HFFc6 (cell line): ENCODE measurements at places on chromosomes 6 and 20.

DNA sequence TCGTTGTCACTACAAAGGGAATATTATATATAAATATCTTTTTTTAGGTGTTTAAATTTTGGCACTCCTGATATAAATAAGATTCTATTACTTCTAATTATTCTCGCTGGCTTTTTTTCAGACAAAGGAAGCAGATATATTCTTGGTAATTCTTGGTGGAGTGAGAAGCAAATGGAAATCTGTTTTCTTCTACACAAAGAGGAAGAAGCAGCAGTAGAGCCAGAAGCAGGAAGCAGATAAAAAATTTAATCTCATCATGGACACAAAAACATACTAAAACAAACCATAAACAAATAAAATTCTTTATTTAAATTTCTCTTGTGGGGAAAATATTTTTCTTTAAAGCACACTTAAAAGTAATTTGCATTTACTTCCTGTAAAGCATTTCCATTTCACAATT lies 3.7 kb upstream of the KIAA0319 start:
- DNase-seq, result no peak

- no peak for DNase-seq
Measured at GRCh38 chr20:41738604-41739206, 120.5 kb upstream of the CHD6 start.

DNA sequence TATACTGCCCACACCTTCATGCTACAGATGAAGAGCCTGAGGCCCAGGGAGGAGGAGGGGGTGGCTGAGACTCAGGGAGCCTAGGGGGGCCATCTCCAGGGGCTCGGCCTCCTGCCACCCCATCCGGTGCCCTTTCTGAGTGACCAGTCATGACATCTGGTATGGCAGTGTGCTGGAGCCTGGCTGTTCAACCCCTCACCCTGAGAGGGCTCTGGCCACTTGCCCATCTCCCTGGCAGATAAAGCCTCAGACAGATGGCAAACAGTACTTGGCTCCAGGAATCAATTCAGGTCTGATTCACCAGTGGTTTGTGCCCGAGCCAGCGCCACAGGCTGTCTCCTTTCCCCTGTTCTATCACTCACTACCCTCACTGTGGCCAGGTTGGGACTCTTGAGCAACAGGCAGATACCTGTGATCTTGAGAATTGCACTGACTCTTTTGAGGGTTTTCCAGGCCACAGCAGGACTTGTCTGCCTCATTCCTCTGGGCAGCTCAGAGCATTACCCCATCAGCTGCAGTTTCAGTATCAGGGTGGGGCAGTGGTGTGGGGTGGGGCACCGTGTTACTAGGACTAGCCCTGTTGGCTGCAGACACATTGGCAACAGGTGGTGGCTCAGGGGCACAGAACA lies 22.8 kb downstream of the SRSF3 start:
- peak; percentile 43 for DNase-seq

DNA sequence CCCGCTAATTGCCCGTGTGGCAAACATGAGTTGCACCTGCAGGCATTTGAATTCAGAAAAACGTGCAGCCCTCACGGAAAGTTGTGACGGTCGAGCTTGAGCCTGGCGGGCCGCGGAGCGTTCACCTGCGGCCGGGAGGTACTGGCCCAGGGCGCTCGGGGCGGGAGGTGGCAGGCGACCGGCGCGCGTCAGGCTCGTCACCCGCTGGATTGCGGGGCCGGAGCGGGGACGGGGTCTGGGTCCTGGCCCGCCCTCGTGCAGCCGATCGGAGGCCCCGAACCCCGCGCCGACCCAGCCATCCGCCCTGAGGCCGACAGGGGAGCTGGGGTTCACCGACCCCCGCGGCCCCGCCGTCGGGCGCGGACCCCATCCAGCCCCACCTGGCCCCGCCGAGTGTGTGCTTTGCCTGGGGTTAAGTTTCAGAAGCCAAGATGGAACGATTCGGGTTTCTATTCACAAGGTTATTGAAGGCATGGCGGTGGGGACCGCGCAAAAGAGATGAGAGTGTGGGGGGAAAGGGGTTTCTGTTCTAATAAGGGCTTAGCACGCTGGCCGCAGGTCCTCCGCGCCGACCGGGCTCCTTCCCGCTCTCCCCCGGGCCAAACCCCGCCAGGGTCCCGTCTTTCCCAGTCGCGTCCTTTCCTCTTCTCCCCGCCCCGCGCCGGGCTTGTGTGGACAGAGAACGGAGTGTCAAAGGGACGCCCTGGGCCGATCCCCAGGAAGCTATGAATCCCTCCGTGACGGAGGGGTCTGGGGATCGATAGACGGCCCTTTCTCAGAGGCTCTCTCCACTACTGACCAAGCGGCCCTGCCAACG lies 1.6 kb upstream of the HEY2 start:
- no peak for DNase-seq

GRCh38 chr6:98828941-98829411 lies 5.4 kb upstream of the POU3F2 start:
- no peak for DNase-seq

- DNase-seq, result no peak
Measured at GRCh38 chr6:169669889-169670288, 31.9 kb downstream of the WDR27 start.

DNA sequence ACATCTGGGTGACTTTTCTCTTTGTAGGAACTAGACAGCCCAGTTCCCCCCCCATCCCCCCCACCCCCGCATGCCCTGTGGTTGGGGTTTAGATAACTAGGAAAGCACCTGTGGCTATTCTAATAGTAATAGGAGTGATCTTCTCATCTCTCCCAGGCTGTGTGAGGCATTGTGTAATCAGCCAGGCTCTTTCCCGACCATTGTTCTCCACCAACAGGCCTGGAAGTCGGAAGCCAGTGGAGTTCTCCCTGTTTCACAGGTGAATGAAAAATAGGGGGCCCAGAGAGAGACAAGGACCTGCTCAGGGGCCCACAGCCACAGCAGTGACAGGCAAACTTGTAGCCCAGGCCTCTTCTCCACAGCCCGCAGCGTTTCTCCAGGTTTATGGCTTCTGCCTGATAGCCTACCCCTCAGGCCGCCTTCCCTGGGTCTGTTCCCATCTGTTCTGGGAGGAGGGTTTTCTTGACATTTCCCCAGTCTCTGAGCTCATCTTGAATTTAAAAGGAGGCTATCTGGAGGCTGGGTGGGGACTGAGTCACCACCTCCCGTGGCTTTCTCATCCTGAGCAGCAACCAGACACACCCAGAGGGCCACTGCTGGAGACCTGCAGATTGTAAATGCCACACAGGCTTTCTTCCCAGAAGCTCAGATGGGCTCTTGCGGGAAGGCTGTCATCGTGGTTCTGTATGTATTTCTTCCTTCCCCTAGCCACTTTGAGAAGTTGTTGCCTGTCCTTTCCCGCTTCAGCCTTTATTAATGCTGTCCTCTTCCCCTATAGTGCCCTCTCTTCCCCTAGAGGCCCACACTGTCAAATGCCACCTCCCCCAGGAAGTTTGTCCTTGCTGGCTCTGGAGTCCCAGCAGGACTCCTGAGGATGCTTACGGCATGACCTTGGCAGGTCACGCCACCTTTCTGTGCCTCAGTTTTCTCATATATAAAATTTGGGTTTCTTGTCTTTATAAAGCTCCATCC lies 75.9 kb upstream of the MYL9 start:
- peak; percentile 92 for DNase-seq

DNA sequence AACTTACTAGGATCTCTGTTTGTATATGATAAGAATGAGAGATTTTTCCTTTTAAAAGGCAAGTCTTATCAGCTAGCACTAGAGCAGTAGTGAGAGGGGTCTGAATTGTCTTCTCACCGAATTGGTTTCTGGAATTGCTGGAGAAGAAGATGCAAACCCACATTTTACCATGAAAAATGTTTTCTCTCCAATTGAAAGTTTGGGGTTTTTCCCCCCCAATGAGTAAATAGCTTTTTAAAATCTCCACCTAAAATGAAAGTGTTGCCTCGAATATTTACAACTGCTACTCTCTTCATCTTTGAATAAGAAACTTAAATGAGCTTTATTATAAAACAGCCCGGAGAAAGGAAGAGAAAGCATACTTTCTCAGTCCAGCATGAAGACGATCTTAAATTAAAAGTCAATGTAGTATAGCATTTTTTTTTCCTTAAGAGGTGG lies 1.8 kb downstream of the TCF21 start:
- no peak for DNase-seq

- DNase-seq, result no peak
Measured at GRCh38 chr20:63026582-63027165, 19.9 kb upstream of the BHLHE23 start.

DNA sequence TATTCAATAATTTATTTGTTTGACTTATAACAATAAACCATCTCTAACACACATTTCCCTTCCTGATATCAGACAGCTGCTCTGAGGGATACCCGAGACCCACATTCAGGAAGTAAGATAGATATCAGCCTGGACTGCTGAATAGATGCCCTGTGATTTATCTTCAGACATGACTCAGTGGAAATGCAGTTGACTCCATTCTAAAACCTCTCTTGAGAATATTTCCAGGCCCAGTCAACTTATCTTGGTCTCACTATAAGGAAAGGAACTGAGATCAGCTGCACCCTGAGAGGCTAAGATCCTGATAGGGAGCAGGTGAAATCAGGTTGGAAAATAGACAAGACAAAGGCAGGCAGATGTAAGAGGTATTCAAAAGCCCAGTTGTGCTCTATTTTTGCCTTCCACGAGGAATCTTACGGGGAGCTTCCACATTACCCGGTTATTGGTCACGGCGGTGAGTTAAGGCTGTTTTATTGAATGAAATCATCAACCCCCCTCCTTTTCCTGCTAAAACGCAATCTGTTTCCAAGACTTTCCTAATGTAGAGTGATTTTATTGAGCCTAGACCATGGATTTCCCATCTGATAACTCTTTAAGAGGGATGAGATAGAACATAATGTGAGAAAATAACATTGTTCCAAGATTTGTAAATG lies 25.5 kb downstream of the C6orf15 start:
- peak; percentile 78 for DNase-seq

GRCh38 chr6:37531437-37532036 lies 31.8 kb upstream of the CCDC167 start:
- DNase-seq, result no peak

- no peak for DNase-seq
Measured at GRCh38 chr6:142235791-142236190, 66.0 kb upstream of the ADGRG6 start.

GRCh38 chr6:116511424-116512110 lies at the start of gene CALHM5:
Gene CALHM5, plus strand, starts transcription at chr6:116511639. Its CDS starts 58 bp downstream, at chr6:116511697.
- DNase-seq, result peak; percentile 91

GRCh38 chr6:54601600-54602300 lies 244.8 kb upstream of the FAM83B start:
- no peak for DNase-seq

DNA sequence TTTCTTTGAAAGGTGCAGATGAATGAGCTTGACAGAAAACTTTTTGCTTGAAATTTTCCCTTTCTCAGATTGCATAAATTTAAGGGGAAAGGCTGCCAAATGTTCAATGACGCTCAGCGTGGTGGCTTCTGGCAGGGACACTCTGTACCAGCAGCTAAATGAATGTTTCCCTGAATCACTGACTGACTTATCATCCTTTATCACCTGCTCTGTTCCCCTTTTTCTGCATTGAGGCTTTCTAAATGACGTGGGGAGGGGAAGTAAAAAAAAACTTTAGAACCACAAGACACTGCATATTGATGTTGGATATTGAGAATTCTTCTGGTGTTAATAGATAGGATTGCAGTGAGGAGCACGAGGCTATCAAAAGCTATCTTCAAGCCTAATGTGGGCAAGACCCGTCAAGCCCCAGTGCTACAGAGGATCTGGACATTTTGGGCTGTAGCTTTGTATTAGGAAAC lies 46.9 kb upstream of the ENPP5 start:
- no peak for DNase-seq

GRCh38 chr6:97963193-97963592 lies 680.2 kb upstream of the MMS22L start:
- no peak for DNase-seq

DNA sequence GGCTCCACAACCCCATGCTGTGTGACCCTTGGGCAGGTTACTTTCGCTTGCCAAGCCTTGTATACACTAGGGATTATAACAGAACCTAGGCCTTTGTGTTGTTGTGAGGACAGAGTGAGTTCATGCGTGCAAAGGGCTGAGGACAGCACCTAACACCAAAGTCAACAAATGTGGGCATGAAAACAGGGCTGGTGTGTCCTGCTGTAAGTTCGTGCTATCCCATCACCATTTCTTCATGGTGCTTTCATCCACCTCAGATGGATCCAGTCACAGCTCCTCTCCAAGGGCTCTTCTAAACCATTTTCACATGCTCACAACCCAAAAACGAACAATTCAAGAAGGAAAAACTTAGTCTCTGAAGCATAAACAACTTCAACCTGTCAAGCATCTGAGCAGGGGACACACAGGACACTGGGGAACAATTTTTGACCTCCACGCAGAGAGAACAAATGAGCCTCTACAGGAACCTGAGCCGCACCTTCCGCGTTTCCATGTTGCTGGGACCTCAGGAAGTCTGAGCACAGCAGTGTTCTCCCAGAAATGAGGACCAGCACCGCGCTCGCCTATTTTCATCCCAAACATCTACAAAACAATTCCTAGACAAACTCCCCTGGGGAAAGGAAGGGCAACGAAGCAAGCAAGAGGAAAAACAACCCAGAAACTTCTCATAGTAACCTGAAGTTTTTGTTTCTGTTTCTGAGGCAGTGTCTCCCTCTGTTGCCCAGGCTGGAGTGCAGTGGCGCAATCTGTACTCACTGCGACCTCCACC lies 3.1 kb downstream of the LRP11 start:
- DNase-seq, result no peak

DNA sequence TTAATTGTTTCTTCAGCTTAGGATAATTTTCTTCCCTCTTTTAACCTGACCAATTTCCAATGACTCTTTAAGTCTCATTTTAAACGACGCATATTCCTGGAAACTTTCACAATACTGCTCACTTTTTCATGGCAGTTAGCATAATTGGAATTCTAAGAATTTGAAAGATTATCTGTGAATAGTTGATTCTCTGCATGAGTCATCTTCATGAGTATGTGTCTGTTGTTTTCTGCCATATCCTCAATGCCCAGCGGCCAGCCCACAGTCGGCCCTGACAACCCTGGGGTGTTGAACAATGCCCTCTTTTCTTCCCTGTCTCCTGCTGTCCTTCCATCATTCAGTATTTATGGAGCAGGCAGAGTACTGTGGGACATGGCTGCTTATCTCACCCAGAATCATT lies 554.2 kb downstream of the CDH26 start:
- DNase-seq, result peak; percentile 66

GRCh38 chr6:154984146-154984545 lies 11.0 kb upstream of the TIAM2 start:
- DNase-seq, result no peak

GRCh38 chr6:108348655-108349349 lies 53.9 kb downstream of the AFG1L start:
- no peak for DNase-seq

- no peak for DNase-seq
Measured at GRCh38 chr6:119237177-119237715, 112.3 kb downstream of the MAN1A1 start.
